ENCODE measurements at places on chromosomes 3 and 15. TPM values are rescaled to one million over a fixed set of nuclear protein-coding genes. Genes with fewer than 3 reads are reported as not detected.
A peak's percentile ranks its signal among the peaks of the same experiment; 100 is the strongest.

DNA sequence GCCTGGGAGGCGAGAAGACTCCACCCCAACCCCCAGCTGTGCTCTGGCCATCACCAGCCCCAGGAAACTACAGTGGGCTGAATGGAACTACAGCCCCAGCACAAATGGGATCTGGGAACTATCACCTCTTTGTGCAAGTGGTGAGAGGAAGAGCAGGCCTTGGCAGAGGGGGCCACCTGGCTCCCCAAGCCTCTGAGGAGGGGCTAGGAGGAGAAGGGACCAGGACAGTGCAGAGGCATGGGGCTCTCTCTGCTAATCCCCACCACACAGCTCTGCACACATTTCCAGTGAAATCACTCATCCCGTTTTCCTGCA is 31.6 kb downstream of the KY start:
- no peaks in the 10 kb centered on the region for H3K36me3 ChIP-seq
- H3K27me3 ChIP-seq: no peaks in the 10 kb centered on the region
- H3K27ac ChIP-seq: no peak overlapping the region
- H3K4me1 ChIP-seq: no peaks in the 10 kb centered on the region

DNA sequence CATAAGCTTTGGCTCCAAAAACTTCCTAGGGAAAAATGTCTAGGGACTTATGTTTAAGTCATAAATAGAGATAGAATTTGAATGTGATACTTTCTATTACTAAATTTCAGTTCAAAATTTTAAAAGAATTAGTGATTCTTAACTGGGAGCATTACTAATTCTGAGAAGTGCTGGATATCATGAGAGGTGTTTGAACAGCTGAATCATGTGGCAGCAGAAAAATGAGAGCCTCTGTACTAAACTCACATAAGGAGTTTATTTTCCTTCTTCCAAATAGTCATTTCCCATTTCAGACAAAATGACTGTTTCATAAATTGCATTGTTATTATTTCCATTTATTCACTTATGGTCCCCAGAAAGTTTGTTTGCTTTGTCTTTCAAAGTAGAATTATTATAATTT is 62.7 kb downstream of the SLMAP start:
- no peak overlapping the region for H3K4me3 ChIP-seq
- H3K27me3 ChIP-seq: no peaks in the 10 kb centered on the region
- no peak overlapping the region for H3K27ac ChIP-seq
- peaks cover 16% of the 10 kb centered on the region for H3K4me1 ChIP-seq
- DNase-seq: no peak

DNA sequence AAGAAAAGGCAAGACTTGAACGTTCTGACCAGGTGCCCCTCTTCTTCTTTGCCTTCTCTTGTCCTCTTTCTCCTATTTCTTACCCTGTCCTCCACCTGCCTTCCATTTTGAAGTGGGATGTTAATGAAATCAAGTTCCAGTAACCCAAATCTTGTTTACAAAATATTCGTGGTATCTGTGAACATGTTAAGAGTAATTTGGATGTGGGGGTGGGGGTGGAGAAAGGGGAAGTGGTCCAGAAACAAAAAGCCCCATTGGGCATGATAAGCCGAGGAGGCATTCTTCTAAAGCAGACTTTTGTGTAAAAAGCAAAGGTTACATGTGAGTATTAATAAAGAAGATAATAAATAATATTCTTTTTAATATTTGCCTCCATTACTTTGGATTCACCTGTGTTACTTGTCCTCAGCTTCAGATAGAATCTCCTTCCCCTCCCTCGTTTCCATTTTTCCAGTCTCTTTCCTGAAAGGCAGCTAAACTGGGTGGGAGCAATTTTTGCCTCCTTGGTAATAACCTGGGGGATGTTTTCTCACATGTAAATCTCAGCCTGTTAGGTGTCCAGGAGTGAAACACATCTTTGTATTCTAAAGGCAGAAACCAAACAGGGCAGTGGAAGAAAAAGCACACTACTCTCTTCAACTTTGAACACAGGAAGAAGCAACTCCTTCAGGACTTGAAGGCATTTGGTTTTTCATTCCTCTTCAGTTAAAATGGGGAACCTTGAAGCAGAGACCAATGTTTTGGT is 3.2 kb downstream of the CHST2 start:
- no peaks in the 10 kb centered on the region for H3K36me3 ChIP-seq
- DNase-seq: no peak
- peaks cover 40% of the 10 kb centered on the region for H3K4me1 ChIP-seq
- H3K27ac ChIP-seq: peak overlapping the region; percentile 17
- no peaks in the 10 kb centered on the region for H3K27me3 ChIP-seq

- no peak overlapping the region for H3K27ac ChIP-seq
- H3K27me3 ChIP-seq: peaks cover 14% of the 10 kb centered on the region
- peaks cover 34% of the 10 kb centered on the region for H3K36me3 ChIP-seq
- H3K4me1 ChIP-seq: peaks cover 15% of the 10 kb centered on the region
Observed at GRCh38 chr15:72196409-72197040, 1.1 kb downstream of the GRAMD2A start.

DNA sequence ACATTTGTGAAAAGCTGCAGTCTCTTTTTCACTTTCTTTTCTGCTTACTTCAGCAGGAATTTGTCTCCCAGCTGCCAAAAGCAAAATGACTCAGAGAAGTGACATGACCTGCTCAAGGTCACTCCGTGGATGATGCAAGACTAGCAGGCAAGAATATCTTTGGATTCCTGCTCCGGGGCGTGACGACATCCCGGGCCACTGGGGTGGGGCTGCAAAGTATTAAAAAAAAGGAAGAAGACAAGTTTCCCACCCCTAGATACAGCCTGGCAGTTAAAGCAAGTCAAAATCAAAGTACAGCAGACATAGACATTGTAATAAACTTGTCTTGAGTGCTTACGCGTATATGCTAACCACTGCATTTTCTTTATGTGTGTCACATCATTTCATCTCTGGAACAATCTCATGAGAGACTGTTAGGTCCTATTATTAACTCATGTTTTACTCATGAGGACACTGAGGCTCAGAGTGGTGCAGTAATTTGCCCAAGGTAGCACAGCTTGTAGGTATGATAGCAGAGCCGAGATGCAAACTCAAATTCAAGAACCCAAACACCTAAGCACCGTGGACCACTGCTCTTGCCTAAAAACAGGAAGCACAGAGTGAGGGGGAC is 485.2 kb upstream of the PROK2 start:
- H3K36me3 ChIP-seq: no peaks in the 10 kb centered on the region
- H3K27ac ChIP-seq: no peak overlapping the region
- no peaks in the 10 kb centered on the region for H3K27me3 ChIP-seq

GRCh38 chr15:90638201-90638691 is 78.9 kb upstream of the BLM start:
- no peak overlapping the region for H3K27ac ChIP-seq
- H3K36me3 ChIP-seq: peaks cover 62% of the 10 kb centered on the region
- no peaks in the 10 kb centered on the region for H3K4me1 ChIP-seq
- DNase-seq: no peak

DNA sequence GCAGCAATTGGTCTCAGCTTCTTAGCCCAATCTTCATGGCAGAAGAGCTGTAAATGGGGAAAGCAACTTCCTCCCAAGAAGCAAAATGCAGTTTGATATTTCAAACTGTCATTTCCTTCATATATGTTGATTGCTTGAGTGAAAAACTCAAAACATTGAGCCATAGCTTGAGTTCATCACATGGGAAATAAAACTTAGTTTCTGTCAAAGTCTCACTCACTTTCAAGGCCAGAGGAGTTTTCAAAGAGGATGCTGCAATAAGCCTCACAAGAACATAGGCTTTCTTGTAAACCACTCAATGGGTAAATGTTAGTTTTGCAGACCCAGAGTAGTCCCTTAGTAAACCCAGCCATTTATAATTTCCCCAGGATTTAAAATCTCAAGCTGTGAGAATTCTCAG is 29.1 kb upstream of the SUCLG2 start:
- no peaks in the 10 kb centered on the region for H3K27me3 ChIP-seq
- H3K4me1 ChIP-seq: peaks cover 17% of the 10 kb centered on the region
- no peaks in the 10 kb centered on the region for H3K36me3 ChIP-seq
- no peak for DNase-seq
- H3K4me3 ChIP-seq: no peak overlapping the region

DNA sequence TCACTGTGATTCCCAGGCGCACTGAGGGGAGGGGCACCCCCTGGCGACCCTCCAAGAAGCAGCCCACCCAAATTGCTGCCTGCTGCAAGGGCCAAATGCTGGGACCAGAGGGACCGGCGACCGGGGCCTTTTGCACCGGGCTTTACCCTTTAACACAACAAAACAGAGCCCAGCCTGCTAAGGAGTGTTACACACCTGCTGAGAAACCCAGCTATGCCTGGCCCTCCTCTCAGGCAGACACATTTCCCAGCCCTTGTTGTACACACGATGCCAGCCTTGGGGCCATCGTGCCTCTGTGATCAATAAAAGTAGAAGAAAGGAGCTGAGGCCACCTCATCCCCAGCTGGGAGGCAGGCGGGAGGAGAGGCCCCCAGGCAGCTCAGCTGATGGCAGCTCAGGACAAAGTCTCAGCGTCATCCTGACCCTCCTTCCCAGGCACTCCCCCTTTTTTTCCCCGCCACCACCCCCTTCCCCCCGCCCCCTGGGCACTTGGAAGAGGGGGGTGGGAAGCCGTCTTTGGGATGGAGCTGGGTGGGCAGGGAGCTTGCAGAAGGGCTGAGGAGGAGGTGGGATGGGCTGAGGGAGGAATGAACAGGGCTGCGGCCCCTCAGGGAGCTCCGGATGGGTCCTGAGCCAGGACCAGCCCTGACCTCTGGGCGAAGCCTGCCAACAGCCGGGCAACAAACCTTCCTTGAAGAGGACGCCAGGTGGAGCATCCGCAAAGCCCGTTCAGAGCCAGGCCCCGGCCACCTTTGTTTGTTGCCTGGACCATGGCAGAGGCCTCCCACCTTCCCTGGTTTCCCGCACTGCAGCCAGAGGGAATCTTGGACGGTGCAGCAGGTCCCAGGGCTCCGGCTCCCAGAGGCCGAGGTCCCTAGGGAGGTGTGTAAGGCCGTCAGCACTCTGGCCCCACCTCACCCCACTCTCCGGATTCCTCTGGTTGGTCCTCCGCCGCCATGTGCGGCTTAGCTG is 45.9 kb upstream of the SEC61A1 start:
- H3K4me1 ChIP-seq: peaks cover 2% of the 10 kb centered on the region
- H3K36me3 ChIP-seq: no peaks in the 10 kb centered on the region
- DNase-seq: no peak
- no peak overlapping the region for H3K4me3 ChIP-seq

GRCh38 chr15:72379856-72380430 is 4.1 kb upstream of the HEXA start:
- DNase-seq: no peak
- no peaks in the 10 kb centered on the region for H3K36me3 ChIP-seq
- no peaks in the 10 kb centered on the region for H3K27me3 ChIP-seq
- no peak overlapping the region for H3K27ac ChIP-seq

GRCh38 chr3:151827816-151828215 is 13.9 kb downstream of the AADAC start:
- H3K4me1 ChIP-seq: no peaks in the 10 kb centered on the region
- H3K27ac ChIP-seq: no peak overlapping the region
- H3K36me3 ChIP-seq: no peaks in the 10 kb centered on the region
- H3K4me3 ChIP-seq: no peak overlapping the region
- H3K27me3 ChIP-seq: no peaks in the 10 kb centered on the region

DNA sequence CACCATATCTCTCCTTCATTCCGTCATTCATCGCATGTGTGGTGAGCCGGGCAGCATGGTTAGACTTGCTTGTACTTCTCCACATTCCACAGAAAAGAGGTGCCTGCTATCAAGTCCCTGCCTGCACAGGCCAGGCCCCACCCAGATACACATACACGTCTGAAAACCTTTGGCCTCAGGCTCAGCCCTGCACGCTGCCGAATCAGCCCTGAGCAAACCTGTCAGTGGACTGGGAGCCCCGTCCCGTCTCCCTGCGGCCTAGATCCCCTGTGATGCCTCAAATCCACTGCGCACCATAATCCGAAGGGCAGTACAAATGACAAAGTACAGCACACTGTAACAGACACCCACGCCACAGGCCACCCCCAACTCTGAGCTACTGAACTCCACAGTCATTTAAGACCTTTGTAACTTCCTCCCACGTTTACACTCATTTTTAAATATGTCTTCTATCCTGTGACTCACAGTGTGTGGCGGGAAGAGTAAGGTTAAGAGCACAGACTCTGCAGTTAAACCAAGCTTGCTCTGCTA is 67.1 kb downstream of the MB21D2 start:
- H3K27ac ChIP-seq: no peak overlapping the region
- DNase-seq: no peak
- no peak overlapping the region for H3K4me3 ChIP-seq
- no peaks in the 10 kb centered on the region for H3K36me3 ChIP-seq

DNA sequence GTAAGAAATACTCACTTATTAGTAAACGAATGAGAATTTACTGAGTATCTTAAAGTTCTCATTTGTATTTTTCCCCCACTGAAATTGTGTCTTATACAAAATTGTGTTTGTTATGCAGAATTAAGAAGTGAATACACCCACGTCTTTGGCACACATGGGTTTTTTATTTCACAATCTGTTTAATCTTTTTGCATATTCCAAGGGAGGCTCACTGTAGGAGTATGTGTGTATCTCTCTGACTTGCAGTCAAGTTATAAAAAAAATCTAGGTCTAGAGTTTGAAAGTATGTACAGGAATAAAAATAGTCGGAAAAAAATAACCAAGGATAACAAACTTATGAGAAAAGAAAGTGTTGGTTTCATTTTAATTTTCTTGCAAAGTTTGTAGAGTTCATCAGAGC is 255.2 kb downstream of the PDCD6IP start:
- no peaks in the 10 kb centered on the region for H3K27me3 ChIP-seq
- no peaks in the 10 kb centered on the region for H3K4me1 ChIP-seq
- DNase-seq: no peak

DNA sequence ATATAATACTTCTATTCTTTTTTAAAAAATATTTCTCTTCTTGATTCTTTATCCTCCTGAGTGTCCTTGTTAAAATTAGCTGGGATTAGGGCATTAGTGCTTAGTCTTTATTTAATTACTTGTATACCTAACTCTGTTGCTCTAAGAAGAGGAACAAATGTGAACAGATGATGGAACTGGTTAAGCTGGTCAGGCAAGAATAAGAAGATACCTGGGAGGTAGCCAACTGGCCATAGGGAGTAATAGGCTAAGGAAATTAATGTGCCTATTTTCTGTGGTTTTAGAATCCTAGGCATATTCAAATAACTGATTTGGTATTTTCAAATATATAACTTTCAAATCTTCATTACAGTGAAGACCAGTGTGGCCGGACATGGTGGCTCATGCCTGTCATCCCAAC is 54.4 kb downstream of the EIF3J start:
- H3K27me3 ChIP-seq: no peaks in the 10 kb centered on the region
- H3K4me1 ChIP-seq: peaks cover 12% of the 10 kb centered on the region
- no peak overlapping the region for H3K27ac ChIP-seq
- H3K4me3 ChIP-seq: no peak overlapping the region

The PLCB2 gene
- total RNA-seq: 222 TPM

The ANO10 gene
- 6.9 TPM for total RNA-seq

The CACNA2D3 gene
- not detected for total RNA-seq

The RARRES1 gene
- not detected for total RNA-seq

The LMOD3 gene
- total RNA-seq: not detected

Measured in CD4-positive, alpha-beta T cell (primary cell).